ENCODE measurements at places on chromosomes 13 and 19. TPM values are rescaled to one million over a fixed set of nuclear protein-coding genes. Genes with fewer than 3 reads are reported as not detected.

Gene SPTBN4
- total RNA-seq = 0.67 TPM

Gene ZNF235
- total RNA-seq = 3.4 TPM

Gene DIRAS1
- 4.0 TPM for total RNA-seq

Gene HAUS8
- 13.7 TPM for total RNA-seq

Gene CADM4
- 8.7 TPM for total RNA-seq

Gene ZNF57
- total RNA-seq = 5.4 TPM

Gene NLRP7
- total RNA-seq = 0.02 TPM

Gene FFAR1
- total RNA-seq = 0.02 TPM

Gene ZNF324
- total RNA-seq = 10.3 TPM

Gene VSTM1
- total RNA-seq = 0.50 TPM

Gene ZNF571
- total RNA-seq = 0.55 TPM

Gene PDX1
- total RNA-seq = 0.04 TPM

Gene STARD13
- total RNA-seq = 6.4 TPM

Gene SBK2
- 1.9 TPM for total RNA-seq

Gene ZNF682
- not detected for total RNA-seq

Gene RUBCNL
- 0.09 TPM for total RNA-seq

Gene ZNF579
- 32.1 TPM for total RNA-seq

Gene MAG
- total RNA-seq = not detected

Gene FAM124A
- total RNA-seq = 2.3 TPM

Gene ZNF714
- 2.8 TPM for total RNA-seq

Gene ZNF573
- total RNA-seq = 2.1 TPM

Gene SYMPK
- total RNA-seq = 58.9 TPM

Gene REEP6
- total RNA-seq = 4.7 TPM

Gene GNG7
- 0.08 TPM for total RNA-seq

Gene HCN2
- 26.6 TPM for total RNA-seq

Gene MEIOSIN
- total RNA-seq = 0.06 TPM

Gene CYP4F8
- total RNA-seq = not detected

Gene TDRD3
- 4.9 TPM for total RNA-seq

Gene C13orf46
- 0.26 TPM for total RNA-seq

Gene ZSCAN4
- not detected for total RNA-seq

Gene MEDAG
- total RNA-seq = 0.36 TPM

Gene IER2
- total RNA-seq = 45.0 TPM

Gene C19orf44
- 2.7 TPM for total RNA-seq

Gene TSSK6
- 1.5 TPM for total RNA-seq

Gene RNF113B
- not detected for total RNA-seq

Gene KRTDAP
- total RNA-seq = not detected

Gene NOTCH3
- total RNA-seq = 13.6 TPM

Gene PTH2
- not detected for total RNA-seq

Gene PLIN4
- total RNA-seq = 0.15 TPM

Gene FXYD1
- 0.10 TPM for total RNA-seq

Gene CEACAM21
- total RNA-seq = not detected

Gene GRK1
- total RNA-seq = 0.19 TPM

Gene LYL1
- 0.85 TPM for total RNA-seq

Gene PEX11G
- 2.1 TPM for total RNA-seq

Gene ZNF382
- 0.10 TPM for total RNA-seq

Gene SIGLECL1
- not detected for total RNA-seq

Gene KMT2B
- total RNA-seq = 49.7 TPM

Gene GSX1
- total RNA-seq = not detected

Gene ZNF566
- 8.2 TPM for total RNA-seq

Gene CEACAM16
- total RNA-seq = 0.13 TPM

Gene DACT3
- 0.22 TPM for total RNA-seq

Gene ZNF730
- not detected for total RNA-seq

Gene METTL21C
- not detected for total RNA-seq

Gene ZNF709
- not detected for total RNA-seq

Gene RASAL3
- not detected for total RNA-seq

Gene SIGLEC12
- total RNA-seq = not detected
